ENCODE measurements at places on chromosomes 5 and 9.

- DNase-seq, result no peak
These were observed 12.3 kb downstream of the PDLIM4 start for GRCh38 chr5:132269635-132270334.

DNA sequence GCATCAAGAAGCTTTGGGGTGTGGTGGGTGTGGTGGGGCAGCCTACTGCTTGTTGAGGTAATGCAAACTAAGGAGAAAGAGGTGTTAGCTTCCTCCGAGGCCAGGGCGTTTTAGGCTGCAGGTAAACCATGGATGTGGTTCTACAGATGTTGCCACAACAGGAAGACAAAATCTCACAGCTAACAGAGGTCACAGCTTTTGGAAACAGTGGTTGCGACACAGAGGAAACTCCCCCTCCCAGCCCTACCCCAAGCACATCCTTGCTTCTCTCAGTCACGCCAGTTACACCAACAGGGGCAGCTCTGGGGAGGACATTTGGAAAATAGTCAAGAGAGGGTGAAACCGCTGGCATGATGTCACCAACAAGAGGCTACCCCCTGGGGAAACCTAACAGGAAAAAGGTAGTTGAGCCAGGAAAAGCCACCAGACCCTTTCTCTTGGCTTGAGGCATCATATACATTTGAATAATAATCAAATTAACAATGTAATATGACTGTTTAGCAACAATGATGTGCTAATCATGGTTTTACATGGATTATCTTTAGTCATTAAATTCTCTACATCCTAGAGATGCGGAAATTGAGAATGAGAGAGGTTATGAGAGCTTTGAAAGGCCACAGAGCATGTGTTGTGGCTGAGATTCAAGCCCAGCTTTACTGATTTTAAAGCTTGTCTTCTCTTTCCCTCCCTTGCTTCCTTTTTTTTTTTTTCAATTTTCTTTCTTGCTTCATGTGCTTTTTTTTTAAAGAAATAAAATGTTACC, 82.2 kb upstream of the IL12B start:
- no peak for DNase-seq

GRCh38 chr9:111936391-111936790, 39.8 kb downstream of the UGCG start:
- no peak for DNase-seq

DNA sequence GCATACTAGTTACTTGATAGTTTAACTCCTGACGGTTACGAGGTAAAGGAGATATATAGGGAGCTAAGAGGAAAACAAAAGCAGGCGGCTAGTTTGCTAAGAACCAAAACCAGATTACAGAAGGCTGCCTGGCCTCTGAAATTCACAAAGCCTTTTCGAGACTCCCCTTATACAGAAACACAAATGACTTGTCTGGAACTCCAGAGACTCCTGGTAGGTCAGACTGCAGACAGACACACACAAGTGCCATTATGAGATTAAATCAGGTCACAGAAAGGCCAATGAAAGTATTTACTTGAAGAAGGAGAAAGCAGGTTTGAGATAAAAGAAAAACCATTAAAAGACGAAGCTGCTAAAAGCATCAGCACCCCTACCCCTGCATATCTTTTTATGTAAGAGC, 142.5 kb upstream of the LRRTM2 start:
- DNase-seq, result no peak

GRCh38 chr9:133982971-133983720, 9.0 kb downstream of the VAV2 start:
- no peak for DNase-seq

DNA sequence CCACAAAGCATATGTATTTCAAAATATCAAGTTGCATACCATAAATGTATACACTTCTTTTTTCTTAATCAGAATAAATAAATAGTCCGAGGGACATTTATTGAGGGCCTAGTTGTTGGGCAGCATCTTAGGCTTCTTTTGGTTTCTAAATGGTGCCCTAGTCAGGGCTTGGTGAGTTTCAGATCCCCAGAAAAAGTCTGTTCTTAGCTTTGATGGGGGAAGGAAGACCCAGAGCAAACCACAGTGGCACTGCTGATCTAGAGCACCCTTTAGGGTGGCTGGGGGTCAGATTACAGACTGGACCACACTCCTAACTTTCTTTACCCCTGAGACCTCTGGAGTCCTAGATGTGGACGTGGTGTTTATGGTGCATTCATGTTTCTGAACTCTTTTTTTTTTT, 97.8 kb downstream of the C9orf152 start:
- no peak for DNase-seq

DNA sequence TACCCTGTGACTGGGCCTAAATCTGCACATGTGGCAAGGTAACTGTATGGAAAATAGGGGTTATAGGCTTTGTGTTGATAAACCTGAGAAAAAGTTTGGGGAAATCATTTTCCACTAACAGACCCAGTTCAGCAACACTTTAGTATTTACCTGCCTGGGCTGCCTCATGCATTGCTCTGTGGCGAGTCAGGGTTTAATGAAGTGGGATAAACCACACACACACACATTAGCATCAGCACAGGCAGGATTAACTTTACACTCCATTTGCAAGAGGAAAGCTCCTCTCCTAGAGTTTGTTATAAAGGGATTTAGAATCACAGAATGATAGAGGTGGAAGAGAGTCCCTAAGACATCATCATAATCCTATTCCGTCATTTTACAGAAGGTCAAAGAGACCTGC, 20.0 kb upstream of the ZCCHC7 start:
- DNase-seq, result no peak

GRCh38 chr5:126023994-126024441, 399.2 kb upstream of the GRAMD2B start:
- DNase-seq, result no peak

GRCh38 chr9:131915181-131915580, 164.5 kb downstream of the MED27 start:
- DNase-seq, result peak; percentile 22

GRCh38 chr5:77645158-77645994, 6.9 kb upstream of the OTP start:
- no peak for DNase-seq

DNA sequence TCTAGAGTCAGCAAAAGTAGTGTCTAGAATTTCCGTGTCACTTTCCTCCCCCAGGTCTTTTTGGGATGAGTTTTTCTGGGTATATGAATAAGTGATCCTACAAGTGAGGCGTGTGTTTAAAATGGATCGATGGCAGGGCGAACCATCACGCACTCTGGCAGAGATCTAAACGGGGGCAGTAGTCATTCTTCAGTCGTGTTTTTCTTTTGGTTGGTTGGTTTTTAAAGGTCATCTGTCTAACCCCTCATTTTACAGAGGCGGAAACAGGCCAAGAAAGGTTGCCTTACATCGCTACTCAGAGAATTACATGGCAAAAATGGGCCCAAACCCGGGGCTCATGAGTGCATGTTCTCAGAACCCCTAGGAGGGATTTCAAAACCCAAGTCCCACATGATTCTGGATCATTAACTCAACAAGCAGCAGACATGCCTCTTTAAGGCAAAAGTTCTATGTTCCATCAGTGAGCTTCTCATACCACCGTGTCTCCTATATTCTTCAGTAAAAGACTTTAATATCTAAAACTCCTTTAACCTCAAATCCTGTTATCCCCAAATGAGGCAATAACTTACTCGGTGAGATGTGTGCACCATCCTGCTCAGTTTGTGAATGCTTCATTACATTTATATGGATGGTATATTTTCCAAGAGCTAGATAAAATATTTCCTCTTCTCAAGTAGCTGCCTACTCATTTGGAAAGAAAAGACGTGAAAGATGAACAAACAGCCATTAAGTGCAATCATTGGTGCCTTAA, 145.8 kb downstream of the AOPEP start:
- DNase-seq, result no peak

GRCh38 chr5:122442938-122443337, 130.9 kb downstream of the SNCAIP start:
- no peak for DNase-seq

- no peak for DNase-seq
These were observed 21.9 kb upstream of the FOCAD start for GRCh38 chr9:20662156-20662555.

DNA sequence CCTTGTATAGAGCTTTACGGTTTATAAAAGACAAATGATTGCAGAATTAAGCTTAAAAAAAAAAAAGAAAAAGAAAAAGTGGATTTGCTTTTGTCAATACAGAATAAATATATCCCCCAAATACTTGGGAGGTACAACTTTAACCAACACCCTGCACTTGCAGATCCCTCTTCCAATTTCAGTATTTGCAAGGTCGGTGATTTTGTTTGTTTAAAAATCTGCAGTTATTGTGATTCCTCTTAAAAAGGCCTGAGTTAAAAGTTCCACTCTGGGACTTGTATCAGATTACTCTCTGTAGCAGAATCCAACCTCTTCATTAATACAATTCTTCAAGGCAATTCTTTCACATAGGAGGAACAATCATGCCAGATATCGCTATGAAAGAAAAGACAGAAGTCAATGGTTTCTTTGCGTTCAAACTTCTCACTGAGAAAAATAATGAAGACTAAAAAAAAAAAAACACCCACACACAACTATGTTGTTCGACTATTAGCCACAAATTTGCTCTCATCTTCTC, 400.9 kb downstream of the EBF1 start:
- no peak for DNase-seq

DNA sequence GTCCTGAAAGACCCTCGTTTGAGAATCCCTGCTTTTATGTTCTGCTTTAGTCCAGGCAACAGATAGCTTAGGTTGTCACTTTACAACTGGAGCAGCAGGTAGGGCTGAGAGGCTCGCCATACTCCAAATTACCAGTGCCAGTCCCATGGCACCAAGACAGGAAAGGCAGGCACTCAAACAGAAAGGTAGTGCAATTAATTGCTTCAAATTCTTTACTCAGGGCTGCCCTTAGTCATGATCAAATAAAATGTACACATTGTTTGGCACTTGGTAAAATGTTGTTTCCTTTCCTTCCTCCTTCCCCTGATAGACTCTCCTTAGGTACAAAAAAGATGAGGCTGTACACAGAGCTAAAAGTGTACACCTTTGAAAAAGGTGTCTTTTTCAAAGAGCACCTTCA, 115.8 kb upstream of the CCDC152 start:
- DNase-seq, result no peak

DNA sequence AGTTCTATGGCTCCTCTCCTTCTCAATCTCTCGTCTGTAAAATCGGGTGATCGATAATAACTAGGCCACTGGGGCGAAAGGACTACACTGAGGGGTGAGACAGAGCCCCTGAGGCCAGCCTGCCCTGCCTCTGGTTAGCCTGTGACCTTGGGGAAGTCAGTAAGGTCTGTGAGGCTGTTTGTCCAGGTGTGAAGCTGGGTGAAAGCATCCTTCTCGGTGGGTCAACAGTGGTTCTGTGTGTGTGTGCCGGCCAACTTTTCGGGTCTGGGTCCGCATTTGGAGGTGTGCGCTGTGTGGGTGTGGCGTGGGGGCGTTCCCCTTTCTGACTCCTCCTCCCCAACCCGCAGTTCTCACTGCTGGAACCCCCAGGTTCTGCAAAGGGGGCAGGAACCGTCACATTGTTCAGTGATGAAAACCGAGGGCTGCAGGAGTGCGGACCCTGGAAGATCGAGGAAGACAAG, 5.0 kb upstream of the RNF44 start:
- no peak for DNase-seq

DNA sequence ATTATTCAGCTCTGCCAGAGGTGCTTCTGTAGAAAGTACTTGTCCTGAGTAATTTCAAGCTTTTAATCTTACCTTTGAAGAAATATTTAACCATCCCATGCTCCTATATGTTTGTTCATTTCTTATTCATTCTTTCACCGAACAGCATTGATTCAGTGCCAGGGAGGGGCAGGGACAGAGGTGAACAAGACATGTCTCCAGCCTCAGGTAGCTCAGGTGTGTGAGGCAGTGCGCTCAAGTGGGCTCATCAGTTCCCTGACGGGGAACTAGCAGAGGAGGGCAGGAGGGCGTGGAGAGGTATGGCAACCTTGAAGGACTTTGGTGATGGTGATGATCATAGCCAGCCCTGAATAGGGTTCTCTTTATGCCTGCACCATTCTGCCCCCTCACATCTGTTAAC, 25.9 kb downstream of the ERGIC1 start:
- no peak for DNase-seq

- DNase-seq, result no peak
These were observed 25.8 kb downstream of the LYSMD3 start for GRCh38 chr5:90503596-90503995.

DNA sequence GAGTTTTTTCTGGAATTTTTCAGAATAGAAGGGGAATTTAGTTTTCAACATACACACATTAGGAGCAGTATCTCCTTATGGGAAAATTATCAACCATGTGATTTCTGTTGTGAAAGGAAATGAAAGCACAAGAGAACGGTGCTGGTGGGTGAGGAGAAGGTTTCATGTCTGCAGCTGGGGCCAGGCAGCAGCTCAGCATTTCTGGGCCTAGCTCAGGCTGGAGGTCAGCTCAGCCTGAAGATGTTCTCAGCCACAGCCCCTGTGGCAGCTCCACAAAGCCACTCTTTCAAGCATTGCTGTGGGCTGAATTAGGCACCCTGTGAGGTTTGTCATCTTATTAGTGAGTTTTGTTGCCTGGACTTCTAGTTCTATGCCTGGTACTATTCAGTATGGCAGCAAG, 90.3 kb downstream of the DIRAS2 start:
- DNase-seq, result no peak
